ENCODE measurements at places on chromosomes 7 and 10. TPM values are rescaled to one million over a fixed set of nuclear protein-coding genes. Genes with fewer than 3 reads are reported as not detected.

DNA sequence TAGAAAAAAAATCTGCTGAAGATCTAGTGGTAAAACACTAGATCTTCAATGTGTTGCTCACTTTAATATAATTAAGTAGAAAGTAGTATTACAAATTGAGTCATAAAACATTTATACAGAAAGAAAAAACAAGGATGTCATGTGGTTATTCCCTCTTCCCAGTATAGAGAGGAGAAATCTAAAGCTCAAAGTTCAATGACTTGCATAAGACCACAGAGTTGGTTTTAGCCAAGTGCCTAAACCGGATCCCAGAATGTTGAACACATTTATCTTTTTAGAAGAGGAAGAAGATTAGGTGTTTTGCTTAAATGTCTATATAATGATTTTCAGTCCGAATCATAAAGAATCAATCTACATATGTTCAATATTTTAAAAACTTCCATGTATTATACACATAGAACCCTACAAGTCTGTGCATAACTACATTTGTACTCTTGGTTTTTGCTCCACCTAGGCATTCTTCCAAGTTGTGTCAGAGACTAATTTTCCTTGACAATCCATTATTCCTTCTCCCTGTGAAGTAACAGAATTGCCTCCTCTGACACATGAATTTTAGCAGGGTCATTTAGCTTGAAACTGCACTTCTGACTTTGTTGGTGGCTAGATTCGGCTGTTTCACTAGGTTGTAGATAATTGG is 389.2 kb downstream of the MAGI2 start:
- no peak for DNase-seq

- DNase-seq, result no peak
Observed at GRCh38 chr10:85157206-85157605, 828.8 kb downstream of the CCSER2 start.

- no peak for DNase-seq
Observed at GRCh38 chr10:9010093-9010492, 955.6 kb downstream of the GATA3 start.

DNA sequence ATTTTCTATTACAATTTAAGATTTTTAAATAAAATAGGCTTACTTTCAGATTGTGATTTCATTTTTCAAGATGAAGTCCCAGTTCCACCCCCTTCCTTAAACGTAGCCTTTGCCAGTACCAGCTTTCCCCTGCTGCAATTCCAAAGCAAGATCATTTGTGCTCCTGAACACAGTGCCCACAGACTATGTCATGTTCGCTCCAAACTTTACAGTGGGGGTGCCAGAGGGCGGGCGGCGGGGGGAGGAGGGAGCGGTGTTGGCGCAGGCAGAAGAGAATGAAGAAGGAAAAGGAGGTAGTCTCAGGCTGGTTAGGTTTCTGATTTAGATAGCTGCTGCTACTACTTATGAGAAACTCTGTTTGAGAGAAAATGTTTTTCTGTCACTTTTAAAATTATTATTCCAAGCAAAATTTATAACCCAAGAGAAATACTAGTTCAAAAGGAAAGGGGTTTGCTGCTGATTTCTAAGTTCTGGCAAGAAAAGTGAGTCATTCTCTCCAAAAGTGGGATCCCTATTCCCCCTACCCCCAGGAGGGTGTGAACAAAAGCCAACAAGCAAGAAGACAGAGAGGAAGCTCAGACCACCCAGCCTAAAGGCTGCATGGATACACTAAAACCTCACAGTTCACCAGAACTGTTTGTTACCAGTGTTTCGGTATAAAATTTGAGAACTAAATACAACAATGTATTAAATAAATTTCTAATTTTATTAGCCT is 109.6 kb downstream of the SRPK2 start:
- no peak for DNase-seq

- DNase-seq, result no peak
Observed at GRCh38 chr10:86361156-86362128, 5.2 kb downstream of the GRID1 start.

DNA sequence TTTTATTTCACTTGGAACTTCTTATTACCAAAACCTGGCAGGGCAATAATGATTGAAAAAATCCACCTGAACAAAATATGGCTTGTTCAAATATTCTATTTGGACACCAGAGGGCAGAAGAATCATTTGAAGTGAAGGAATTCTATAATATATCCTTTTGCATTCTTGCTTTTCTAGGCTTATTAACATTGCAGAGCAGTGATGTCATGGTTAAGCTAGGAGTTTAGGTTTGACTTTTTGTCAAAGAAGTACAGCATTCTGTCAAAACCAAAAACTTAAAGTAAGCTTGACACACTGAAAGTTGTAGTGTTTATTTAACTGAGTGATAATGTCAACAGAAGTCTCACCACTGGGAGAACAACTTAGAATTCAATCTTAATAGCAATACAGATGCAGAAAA is 156.0 kb downstream of the SEMA3D start:
- peak; percentile 34 for DNase-seq

DNA sequence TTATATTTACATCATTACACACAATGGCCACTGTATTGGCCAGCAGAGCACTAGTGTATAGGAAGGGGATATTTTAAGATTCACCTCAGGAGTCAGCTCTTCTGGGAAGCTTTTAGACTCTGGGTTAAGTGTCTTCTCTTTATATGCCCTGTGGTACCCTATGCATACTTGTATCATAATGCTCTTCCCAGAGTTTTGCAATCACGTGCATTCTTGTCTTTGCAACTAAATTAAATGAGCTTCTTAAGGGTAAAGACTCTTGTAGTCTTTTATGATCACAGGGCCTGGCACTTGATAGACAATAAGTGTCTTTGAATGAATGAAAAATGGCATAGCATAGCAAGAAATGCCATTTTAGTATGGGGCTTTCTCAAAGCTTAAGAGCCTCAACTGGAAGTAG is 35.4 kb upstream of the ARMS2 start:
- no peak for DNase-seq

GRCh38 chr10:125595911-125596310 is 87.1 kb downstream of the TEX36 start:
- no peak for DNase-seq

- no peak for DNase-seq
Observed at GRCh38 chr10:53508197-53508596, 735.6 kb upstream of the MBL2 start.

GRCh38 chr7:14286036-14286435 is 296.6 kb upstream of the ETV1 start:
- DNase-seq, result no peak

GRCh38 chr7:28682801-28683200 is 270.5 kb downstream of the CREB5 start:
- peak; percentile 50 for DNase-seq

GRCh38 chr10:60663850-60664249 is 114.4 kb upstream of the CDK1 start:
- no peak for DNase-seq

DNA sequence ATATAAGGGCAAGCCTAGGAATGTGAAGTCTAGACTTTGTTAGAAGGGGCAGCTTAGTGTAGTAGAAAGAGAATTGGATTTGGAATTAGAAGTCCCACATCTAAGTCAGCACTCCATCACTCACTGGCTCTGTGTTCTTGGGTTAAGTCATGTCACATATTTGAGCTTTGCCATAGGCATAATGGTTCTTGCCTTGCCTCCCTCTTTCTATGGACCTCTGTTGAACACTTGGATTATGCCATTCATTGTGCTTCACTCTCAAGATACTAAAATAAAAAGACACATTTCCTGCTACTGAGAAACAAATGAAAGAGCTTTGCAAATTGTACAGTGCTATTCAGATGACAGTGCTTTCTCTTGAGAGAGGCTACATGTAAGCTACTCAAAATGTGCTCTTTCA is 35.9 kb downstream of the SEC23IP start:
- DNase-seq, result no peak

- DNase-seq, result no peak
Observed at GRCh38 chr7:26698806-26699205, 165.6 kb downstream of the SKAP2 start.

DNA sequence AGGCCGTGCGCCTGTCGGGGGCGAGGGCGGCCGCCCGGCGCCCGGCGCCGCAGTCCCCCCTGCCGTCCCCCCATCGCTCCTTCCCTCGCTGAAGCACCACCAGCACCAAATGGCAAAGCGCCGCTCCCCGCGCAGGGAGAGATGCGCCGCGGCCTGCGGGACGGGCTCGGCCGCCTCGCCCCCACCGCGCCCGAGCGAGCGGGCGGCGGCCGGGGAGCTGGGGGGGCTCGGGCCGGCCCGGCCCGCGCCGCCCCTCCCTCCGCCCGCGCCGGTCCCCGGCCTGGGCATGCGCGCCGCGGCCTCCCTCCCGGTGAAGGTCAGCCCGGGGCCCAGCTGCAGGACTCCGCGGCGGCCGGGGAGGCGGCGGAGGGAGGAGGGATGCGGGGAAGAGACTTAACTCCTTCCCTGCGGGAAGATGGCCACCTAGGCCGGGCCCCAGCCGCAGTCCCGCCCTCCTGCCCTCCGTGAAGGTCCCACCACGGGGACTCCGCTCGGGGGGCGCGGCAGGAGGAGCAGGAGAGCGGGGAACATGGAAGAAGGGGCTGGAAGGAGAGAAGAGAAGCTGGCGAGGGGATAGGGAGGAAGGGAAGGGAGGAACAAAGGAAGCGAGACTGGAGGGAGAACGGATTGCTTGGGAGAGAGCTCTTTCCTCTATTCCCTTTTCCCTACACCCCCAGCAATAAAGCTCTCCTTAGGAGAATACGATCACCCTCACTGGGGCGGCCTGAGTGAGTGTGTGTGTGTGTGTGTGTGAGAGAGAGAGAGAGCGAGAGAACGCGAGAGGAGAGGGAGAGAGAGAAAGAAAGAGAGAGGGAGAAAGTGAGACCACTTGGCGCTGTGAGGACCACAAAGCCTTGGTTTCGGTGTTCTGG is 3.4 kb upstream of the SMARCD3 start:
- peak; percentile 90 for DNase-seq

- no peak for DNase-seq
Observed at GRCh38 chr10:17065273-17065672, 64.3 kb downstream of the CUBN start.

GRCh38 chr10:86715156-86715795 is 41.1 kb upstream of the BMPR1A start:
- DNase-seq, result no peak

DNA sequence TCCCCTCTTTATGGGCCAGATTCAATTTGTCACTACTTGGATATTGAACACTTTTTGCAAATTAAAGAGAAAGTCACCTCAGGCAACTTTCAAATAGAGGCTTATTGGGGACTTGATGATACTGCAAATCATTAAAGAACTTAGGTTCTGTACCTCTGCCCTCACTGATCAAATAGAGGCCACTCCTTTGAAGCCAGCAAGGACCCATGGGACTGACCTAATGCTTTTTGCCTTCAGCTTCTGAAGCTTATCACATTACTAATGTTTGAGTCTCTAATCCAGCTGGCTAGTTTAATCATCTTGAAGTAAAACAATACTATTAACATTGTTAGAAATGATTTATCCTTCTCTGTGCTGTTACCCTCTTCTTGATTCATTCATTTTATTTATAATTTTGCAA is 93.0 kb upstream of the ZNF800 start:
- DNase-seq, result no peak

DNA sequence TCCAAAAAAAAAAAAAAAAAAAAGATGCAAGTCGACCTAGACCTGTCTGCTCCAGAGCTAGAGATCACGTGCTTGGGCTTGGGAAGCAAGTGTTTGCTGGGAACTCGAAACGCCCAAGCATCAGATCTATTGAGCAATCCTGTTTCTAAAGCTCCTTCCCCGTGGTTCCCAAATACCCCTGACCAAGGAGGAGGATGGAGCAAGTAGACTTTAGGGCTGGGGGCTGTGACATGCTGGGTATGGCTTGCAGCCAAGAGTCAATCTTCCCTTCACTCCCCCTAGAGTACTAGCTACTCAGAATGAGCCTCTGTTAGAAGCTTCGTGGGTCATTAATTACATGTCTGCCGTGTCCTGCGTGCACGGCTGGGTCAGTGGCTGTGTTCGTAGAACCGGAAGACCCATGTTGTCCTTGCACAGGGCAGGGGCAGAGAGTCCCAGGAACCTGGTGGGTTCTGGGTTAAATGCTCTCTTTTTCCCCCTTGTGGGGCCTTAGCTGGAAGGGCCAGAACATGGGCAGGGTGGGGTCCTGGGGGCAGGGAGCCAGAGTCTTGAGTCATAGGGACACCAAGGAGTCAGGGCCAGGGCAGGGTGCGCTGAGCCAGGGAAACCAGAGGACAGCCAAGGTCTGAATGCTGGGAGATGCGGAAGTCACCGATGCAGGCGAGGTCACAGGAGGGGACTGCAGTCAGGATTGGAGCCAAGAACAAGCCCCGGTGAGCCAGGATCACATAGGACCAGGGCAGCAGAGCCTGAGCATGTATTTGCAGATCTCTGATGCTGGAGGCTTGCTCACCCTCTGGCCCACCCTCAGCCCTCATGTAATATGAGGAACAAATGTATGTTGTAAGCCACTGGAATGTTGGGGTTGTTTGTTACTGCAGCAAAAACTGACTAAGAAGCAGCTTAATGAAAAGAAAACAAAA is 34.6 kb upstream of the TPST1 start:
- no peak for DNase-seq

CUBN gene
- polyA plus RNA-seq, result 3.3 TPM

JCAD gene
- polyA plus RNA-seq, result 22.9 TPM

FOXP2 gene
- polyA plus RNA-seq, result 9.3 TPM

PHTF2 gene
- 15.3 TPM for polyA plus RNA-seq

OR2A42 gene
- 0.53 TPM for polyA plus RNA-seq

DNAJB6 gene
- polyA plus RNA-seq, result 142 TPM

PLCE1 gene
- polyA plus RNA-seq, result 53.4 TPM

SUGCT gene
- 1.3 TPM for polyA plus RNA-seq

C10orf53 gene
- polyA plus RNA-seq, result not detected

ATOH7 gene
- polyA plus RNA-seq, result 0.22 TPM

PVRIG gene
- polyA plus RNA-seq, result 10.1 TPM

LIPF gene
- not detected for polyA plus RNA-seq

FRAT2 gene
- 4.8 TPM for polyA plus RNA-seq

ZNF487 gene
- polyA plus RNA-seq, result 3.0 TPM

Measured in hindlimb muscle (tissue), 1 donor.